ENCODE measurements at places on chromosomes 1 and 21.

DNA sequence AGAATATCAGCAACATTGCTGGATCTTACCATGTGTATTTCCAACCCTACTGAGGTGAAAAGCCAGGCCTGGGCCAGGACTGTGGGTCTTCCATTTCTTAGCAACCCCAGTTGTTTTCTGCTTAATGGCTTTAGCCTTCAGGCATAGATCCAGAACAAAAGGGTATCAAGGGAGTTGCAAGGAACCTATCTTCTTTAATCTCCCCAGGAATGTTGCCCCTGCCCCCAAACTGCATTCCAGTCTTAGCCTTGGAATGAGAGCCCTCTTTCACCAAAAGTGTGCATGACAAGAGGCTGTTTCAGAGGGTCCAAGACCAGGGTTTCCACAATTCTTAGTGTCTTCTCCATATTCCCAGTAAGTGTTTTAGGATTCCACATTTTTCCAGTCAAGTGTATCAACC, 87.9 kb upstream of the SOX13 start:
- DNase-seq, result no peak

DNA sequence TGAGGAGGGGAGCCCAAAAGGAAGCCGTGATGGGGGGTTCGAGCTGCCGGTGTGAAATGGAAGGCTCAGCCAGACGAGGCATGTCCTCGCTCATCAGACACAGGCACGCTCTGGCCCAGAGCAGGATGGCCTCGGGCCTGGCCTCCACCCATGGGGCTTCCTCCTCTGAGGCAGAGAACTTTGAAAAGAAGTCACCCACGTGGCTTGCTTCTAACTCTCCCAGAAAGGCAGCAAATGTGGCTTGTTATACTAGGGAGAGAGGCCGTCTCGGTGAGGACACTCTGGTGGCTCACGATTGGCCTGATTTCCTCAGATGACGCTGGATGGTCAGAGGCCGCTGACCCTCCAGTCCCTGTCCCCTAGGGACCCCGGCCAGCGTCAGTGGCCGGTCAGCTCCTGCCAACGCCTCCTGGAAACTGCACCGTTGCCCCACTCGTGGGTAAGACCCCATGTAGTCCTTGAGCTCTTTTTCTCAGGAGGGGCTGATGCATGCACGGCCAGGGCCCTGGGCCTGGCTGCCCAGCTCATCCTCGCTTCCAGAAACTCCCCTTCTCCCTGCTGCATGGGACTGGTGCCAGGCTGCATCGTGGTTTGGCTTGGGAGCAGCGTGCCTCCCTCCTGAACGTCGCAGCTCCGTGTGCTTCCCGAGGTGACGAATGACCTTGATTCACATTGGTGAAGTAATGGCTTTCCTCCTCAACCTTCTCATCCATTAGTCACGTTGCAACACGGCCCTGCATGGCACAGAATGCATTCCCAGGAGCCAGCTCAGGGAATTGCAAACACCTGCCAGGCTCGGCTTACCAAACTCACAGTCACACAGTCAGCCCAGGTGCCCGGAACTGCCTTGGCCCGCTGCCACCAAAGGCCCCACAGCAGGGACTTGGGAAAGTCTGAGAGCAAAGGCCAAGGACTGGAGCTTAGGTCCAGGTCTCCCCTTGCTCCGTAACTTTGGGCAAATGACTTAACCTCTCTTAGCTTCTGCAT, 58.8 kb downstream of the TOMM20 start:
- DNase-seq, result no peak

- no peak for DNase-seq
These were observed 17.5 kb downstream of the NEK7 start for GRCh38 chr1:198174297-198174696.

- DNase-seq, result no peak
These were observed 4.2 kb downstream of the GJA4 start for GRCh38 chr1:34796990-34797389.

DNA sequence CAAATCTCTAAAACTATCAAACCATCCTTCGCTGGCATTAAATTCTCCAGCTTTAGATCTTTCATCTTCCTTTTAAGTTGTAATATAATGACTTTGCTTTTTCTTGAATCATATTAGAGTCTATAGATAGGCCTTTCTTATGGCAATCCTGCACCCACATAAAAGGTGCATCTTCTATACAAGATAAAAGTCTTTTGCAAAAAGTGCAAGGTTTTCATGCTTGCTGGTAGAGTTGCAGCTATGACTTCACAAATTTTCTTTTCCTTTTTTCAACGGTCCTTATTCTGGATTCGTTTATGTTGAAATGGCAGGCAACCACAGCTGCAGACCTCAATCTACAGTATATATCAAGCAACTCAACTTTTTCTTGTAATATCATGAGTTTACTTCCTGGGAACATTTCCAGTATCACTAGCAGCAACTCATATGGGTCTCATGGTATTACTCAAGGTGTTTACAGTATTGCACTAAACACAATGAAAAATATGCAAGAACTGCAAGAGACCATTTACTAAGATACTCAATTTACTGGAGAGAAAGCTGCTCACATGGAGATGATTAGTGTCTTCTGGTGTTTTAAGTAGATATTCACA, 22.1 kb downstream of the OMA1 start:
- no peak for DNase-seq

GRCh38 chr1:45870500-45870899, 67.1 kb downstream of the MAST2 start:
- no peak for DNase-seq

GRCh38 chr21:32306021-32306780, 7.5 kb downstream of the MRAP start:
- DNase-seq, result peak; percentile 48

- DNase-seq, result no peak
These were observed 23.7 kb downstream of the SNX27 start for GRCh38 chr1:151635479-151636072.

GRCh38 chr1:201553496-201554189, 14.7 kb downstream of the NAV1 start:
- no peak for DNase-seq

DNA sequence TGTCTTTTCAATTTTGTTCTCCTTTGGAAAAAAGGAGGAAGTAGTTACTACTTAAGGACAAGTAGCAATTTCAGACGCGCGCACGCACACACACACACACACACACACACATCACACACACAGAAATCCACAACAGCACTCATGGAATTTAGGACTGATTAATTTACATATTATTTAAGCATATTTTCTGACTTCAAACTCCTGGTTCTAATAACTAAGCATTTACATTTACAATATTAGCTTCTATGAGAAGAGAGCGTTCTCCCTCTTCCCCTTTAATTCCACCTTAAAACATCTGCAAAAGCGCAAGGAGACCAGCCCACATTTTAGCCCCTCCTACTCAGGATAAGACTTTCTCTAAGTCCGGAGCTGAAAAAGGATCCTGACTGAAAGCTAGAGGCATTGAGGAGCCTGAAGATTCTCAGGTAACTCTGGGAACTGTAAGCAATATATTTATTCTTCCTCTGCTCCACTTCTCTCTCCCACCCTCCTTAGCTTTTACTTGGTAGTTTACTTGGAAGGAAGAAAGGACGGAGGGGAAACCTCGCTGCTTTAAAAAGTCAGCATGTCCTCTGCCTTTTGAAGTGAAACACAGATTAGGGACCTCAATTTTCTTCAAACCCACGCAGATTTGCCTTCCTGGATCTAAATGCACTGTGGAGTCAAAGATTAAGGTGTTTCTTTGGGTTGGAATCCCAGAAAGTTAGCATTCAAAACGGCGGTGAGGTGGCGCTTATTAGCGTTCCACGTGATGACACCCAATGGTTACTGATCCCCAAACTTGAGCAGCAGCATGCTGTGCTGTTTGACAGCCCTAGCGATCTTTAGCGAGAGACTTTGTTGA, at the start of gene PLA2G4A:
Gene PLA2G4A, plus strand, starts transcription at position 339 of the 844 bp plus-strand sequence. CDS start 25,406 bp downstream, outside the sequence.
- no peak for DNase-seq

DNA sequence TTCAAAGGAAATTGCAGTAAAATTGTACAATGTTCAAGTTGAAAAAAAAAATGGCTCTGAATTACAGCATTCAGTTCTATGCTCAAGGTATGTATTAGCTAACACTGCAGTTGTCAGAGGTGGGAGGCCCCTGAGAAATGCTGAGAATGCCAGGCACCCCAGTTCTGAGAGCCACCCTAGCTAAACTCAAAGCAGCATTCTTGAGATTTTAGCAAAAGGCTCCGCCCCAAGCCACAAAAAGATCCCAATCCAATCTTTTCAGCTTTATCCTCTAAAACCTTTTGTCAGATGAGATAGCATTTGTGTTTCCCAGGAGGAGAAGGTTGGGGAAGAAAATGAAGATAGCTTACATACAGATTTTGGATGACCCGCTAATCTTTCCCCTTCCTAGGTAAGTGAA, 68.8 kb downstream of the SMYD2 start:
- DNase-seq, result no peak

DNA sequence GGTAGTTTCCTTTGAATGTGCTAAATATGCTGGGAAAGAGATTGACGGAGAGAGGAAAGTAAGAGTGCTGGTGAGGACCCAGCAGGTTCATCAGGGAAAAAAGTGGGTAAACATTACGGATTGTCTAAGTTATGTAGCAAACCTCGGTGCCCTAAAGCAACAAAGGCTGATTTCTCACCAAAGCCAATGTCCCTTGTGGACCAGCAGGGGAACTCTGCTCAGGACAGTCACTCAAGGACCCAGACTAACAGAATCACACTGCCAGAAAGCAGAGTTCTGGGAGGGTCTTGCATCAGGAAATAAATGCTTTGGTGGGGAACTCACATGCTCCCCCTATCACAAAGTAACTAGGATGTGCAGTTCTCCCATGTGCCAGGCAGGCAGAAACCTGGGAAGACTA, 1.7 kb upstream of the IKBKE start:
- DNase-seq, result no peak
